ENCODE measurements at places on chromosomes 7 and 10.

GRCh38 chr7:2287745-2288144, 26.5 kb downstream of the SNX8 start:
- DNase-seq: no peak

DNA sequence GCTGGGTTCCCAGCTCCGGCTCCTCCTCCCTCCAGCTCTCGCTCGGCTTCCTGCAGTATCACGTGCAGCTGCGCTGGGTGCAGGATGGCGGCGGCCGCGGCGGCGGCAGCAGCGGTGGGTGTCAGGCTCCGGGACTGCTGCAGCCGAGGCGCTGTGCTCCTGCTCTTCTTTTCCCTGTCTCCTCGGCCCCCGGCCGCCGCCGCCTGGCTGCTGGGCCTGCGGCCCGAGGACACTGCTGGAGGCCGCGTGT, at the start of gene CNNM1:
CNNM1 (plus strand) TSS at position 53 of the 250 bp plus-strand sequence; CDS start at position 85, 32 bp downstream.
- DNase-seq: peak; percentile 10

GRCh38 chr10:11255796-11256444, 238.2 kb downstream of the CELF2 start:
- DNase-seq: no peak

DNA sequence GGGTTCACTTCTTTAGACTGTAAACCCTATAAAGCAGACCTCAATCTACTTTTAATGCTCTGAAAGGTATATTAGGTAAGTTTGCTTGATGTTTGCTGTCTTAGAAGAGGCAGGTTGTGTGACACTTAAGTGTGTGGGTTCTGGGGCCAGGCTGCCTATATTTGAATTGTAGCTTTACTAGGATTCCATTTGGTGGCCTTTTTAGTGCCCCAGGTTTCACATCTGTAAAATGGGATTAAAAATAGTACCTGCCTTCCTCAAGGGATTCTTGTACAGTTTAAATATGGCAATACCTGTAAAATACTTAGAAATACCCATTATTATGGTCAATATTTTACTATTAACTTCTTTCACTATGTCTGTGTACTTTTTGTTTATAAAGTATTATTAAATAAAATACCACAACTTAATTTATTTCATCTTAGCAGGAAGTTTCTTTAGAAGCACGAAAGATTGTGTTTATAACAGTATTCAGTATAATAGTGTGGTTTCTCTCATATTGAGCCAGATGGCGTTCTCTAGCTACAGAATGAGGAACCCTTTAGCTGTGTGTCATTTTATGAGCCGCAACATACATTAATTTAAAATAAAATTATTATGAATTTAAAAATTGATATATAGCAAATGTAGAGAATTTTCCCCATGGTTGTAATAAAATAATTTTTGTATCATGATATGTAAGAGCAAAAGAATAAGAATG, 94.2 kb downstream of the CDK14 start:
- DNase-seq: no peak

DNA sequence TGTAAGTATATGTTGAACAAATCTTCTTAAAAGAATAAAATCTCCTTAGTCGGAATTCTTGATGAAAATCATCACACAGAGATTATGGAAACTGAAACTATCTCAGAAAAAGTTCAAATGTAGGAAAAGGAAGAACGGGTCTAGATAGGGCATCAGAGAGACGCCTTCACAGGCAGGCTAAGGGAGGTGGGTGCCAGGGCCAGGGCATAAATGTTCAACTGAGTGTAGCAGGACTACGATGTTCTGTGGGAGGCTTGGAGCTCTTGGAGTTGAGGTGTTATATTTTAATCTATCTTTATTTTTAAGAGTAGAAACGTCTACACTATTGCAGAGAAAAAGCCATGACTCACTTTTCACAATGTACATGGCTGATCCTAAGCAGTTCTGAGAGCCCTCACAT, 101.2 kb downstream of the RSU1 start:
- DNase-seq: no peak

DNA sequence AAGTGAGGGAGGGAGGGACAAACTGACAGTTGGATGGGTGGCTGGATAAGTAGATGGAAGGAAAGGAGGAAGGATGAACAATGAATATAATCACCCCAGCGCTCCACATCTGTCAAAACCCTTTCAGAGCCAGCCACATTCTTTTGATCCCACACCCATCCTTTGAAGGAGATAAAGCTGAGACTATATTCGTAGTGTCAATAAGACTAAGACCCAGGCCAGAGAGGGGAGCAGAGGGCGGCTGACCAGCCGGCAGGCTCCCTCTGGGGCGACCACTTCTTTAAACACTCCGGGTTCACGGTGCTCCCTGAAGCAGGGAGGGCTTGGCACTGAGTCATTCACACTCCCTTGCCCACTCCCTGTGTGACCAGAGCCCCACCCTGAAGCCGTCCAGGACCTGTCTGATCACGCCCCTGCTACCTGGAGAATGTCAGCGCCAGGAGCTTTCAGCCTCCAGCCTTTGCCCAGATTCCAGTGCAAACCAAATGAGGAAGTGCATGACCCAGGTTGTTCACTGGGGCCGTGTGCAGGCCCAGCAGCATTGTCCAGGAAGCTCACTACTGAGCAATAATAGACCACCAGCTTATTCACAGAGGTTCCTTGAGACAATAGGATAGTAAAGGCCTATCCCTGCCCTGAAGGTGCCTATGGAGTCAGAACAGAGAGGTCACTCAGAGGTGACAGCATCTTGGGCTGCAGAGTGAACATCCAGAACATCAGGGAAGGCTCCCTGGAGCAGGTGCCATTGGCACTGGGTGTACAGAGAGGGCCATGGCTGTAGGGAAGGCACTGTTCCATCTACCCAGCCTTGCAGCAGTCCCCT, 34.4 kb downstream of the UNC5B start:
- DNase-seq: no peak

DNA sequence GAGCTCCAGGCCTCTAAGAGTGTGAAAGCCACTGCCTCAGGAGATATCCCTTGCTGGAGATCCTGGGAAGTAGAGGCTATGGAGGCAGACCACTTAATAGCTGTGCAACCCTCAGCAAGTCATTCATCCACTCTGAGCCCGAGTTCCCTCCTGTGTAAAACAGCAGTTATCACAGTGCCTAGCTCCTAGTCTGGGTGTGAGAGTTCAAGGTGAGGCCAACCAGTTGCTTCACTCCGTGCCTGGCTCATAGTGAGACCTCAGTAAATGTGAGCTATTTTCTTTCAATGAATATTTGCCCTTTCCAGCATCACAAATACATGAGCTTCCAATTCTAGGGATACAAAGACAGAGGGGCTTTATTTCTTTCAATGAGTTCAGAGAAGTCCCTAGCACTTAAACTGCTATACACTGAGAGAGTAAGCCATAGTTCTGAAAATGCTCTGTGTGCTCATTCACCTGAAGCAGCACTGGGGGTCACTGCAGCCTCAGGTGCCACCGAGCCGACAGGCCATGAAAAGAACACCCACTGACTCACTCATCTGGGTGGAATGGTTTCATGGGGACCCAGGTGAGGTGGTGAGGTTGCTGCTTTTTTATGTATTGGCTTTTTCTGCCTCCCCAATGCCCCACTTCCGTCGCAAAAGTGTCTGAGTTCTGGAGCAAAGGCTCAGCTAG, 259.8 kb downstream of the KCNMA1 start:
- DNase-seq: no peak

DNA sequence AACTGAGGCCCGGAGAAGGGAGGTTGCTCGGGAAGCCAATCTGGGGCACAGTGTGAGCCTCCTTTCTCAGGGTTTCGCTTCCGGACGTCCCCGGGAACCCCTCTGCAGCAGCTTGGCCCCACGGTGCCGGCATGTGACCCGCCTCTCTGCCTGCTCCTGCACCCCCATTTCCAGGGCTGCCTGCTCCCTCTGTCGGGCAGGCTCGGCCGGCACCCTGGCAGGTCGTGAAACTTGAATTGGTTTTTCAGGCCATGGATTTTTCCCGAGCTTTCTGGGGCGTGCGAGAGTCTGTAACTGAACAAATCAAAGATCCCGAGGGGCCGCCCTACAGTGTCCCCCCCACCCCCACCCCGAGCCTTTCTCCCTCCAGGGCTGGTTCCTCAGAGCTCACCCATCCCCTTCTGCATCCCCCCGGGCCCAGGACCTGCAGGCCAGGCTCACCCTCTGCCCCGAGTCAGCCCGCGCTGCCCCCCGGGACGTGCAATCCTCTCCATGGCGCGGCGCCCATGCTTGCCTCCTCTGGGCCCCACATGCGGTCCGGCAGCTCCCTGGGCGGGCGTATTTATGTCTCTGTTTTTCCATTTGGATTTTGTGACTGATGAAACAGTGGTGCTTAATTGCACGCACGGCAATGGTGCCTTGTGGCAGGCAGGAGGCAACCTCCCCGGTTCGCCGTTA, 58.1 kb downstream of the UNCX start:
- no peak for DNase-seq

DNA sequence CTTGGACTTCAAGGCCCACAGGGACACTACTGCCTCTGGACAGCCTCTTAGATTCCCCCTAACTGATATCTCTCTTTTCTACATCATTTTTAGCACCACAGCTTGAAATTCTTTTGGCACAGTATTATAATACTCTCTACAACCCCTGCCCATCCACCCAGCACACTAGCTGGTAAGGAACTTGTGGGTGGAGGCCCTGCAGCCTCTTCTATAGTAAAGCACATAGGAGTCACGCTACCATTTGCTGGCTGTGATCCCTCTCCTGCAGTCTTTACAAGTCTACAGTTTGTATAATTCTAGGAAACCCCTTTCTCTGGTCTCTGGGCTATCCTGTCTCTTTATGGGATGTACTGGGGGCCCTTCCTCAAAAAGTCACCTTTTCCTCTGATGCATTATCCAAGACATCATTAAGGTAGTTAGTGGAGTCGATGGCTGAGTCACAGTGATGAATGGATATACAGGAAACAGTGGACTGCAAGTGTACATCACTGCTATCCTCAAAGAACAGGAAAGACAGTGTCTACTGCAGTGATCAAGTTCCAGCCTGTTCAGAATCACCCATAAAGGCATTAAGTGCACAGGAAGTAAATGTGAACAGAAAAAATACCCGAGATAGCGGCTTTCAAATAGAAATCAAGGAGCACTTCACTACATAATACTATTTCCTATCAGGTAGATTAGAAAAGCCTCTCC, 54.4 kb downstream of the STK17A start:
- DNase-seq: no peak

- DNase-seq: no peak
Measured at GRCh38 chr10:28975891-28976531, 298.7 kb downstream of the BAMBI start.

DNA sequence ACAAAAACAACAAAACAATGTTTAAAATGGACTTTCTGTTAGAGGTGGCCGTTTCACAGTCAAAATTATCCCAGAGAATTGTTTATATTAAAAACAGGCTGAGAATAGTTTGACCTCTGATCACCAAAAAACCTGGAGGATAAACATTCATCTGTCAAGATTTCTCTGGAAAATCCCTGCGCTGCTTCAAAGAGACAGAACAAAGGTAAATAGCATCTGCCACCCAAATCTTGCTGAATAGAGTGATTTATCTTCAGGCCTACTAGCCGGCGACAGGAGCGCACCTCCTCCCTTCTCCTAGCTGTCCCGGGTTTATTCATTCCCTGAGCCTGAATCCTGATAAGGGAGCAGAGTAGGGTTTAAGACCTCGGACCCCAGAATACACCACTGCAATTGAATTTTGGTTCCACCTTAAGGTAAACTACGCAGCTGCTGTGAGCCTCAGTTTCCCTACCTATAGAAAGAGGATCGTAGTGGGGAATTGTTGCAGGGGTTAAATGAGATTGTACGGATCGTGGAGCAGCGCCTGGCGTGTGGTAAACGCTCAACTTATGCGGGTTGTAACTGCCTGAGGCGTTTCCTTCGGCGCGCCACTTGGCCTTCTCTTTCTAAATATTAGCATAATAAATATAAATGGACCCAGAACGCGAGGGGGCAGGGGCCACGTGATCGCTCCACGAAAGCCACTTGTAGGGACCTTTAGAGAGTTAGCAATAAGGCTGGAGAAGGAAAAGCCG, 498 bp upstream of the ST7 start:
- no peak for DNase-seq

- no peak for DNase-seq
Measured at GRCh38 chr10:79320820-79321493, 26.3 kb upstream of the PPIF start.

- no peak for DNase-seq
Measured at GRCh38 chr10:96188421-96188820, 58.3 kb downstream of the ZNF518A start.

GRCh38 chr10:83691791-83692596, 447.3 kb upstream of the GHITM start:
- no peak for DNase-seq

GRCh38 chr10:44995581-44995913, 5.2 kb upstream of the ZNF22 start:
- DNase-seq: no peak

- DNase-seq: no peak
Measured at GRCh38 chr10:130617985-130618384, 481.8 kb downstream of the GLRX3 start.

- no peak for DNase-seq
Measured at GRCh38 chr10:76972541-76972940, 665.1 kb downstream of the KCNMA1 start.

DNA sequence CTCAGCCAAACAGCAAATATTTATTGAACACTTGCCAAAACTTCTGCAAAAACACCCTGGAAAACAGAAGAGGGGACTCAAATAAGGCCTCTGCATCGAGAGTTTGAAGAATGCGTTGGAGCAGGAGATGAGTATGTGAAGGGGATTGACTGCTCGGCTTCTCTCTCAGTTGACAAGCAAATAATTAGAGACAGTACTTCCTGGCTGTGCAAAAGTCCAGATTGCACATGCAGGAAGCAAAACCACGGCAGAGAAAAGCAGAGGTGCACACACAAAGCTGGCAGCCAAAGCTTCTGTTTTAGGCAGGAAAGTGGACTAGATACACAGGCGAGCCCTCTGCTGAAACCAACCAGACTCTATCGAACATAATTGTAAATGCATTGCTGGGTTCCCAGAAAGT, 343.6 kb upstream of the MGMT start:
- no peak for DNase-seq

DNA sequence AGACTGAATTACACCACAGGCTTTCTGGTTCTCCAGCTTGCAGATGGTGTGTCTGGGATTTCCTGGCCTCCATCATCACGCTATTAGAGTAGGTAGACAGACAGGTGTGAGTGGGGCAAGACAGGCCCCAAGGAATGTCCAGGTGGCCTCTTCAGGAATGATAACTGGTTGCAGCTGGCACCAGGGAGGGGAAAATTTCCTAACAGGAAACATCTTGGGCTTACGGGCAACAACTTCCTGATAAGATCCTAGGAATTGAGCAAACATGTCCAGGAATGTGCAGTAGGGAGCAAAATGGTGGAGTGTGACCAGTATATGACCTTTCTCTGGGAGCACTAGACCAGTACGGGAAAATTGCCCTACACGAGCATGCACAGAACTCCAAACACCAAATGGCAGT, 11.3 kb downstream of the XRCC2 start:
- DNase-seq: no peak

GRCh38 chr7:24723178-24723530, 34.1 kb downstream of the GSDME start:
- no peak for DNase-seq

GRCh38 chr7:128910569-128910945, at the start of gene KCP:
Gene KCP, minus strand, starts transcription at chr7:128910709. Its CDS starts 33 bp downstream, at chr7:128910676.
- DNase-seq: no peak

GRCh38 chr10:13483951-13484350, 44.9 kb downstream of the BEND7 start:
- DNase-seq: no peak

- no peak for DNase-seq
Measured at GRCh38 chr7:26458466-26459145, 166.9 kb downstream of the SNX10 start.
